Kidney capillary endothelial cell (primary cell): ENCODE measurements at places on chromosomes 2 and 18.

GRCh38 chr2:188277786-188278185 lies 13.9 kb upstream of the GULP1 start:
- no peak for DNase-seq

DNA sequence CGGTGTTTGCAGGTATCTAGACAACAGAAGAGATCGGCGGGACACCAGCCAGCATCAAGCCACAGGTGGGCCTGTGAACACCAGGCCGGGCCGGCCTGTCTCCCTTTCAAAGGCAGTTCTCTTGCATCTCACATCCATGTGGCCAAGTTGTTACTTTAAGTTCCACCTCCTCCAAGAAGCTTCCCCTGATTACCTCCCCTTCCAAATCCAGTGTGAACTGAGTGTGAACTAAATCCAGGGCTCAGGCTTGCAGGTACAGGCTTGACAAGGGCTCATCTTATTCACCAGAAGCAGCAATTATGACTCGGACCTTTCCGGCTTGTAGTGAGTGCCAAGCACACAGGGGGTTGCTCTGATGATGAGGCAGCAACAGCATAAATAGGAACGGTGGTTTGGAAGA lies 3.9 kb downstream of the CRACDL start:
- DNase-seq = no peak

DNA sequence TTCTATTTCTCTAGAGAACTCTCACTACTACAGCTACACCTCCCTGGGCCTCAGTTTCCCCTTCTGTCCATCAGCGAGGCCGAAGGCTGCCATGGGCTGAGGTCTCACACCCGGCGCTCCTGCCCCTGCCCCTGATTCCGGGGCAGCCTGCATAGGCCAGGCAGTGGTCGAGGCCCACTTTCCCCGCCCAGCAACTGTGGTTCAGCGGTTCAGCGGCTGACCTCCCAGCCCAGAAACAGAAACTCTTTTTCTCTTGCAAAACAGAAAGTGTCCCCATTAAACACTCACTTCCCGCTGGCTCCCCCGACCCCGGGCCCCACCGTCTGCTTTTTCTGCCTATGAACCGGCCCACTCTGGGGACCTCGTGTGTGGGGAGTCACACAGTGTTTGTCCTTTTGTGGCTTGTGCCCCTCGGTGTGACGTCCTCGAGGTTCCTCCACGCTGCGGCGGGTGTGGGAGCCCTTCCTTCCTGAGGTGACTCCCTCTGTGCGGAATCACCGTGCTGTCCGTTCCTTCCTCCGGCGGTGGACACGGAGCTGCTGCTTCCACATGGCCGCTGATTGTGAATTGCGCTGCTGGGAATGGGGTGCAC lies 16.0 kb downstream of the PDCD1 start:
- peak; percentile 10 for DNase-seq

DNA sequence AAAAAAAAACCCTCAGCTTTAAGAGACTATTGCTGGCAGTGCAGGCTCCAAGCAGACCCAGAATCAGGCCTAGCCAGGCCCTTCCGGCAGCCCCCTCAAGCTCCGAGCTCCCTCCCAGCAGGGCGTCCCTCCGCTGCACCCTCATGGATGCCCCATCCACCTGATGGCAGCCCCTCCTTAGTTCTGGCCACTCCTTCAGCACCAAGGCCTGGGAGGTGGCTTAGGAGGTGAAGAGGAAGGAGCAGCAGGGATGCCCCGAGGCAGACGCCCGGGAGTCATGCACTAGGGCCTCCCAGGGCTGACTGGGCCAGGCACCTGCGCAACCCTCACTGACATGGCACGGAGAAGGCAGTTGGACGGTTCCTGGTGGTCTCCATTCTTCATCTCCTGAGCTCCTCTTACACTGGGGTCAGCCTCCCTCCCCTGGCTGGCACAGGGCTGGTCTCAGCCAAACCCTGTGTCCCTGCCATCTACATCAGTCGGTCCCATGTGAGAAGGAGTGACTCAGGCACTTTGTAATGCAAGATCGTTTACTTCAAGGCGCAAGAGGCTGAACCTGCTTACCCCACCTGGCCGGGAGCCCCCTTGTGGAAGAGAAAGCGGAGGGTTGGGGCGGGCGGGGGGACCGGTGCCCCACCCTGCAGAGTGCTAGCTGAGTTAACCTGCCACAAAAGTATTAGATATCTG lies 53.5 kb upstream of the ID2 start:
- no peak for DNase-seq

DNA sequence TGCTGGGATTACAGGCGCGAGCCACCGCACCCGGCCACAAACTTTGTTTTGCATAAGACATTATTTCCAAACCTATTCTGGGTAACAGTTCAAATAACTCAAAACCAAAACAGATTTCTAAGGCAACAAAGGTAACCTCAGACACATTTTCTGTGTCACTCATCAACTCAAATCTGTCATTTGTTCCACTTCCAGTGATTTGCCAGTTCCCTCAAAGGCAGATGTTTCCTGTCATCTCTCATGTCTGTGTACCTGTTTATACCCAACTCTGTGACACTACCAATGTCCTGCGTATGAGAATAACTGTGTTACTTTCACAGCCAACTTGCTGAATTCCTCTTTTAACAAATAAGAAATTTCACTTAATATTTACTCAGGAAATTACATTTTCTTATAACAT lies 54.4 kb downstream of the SCN3A start:
- DNase-seq = no peak

- DNase-seq = no peak
Observed at GRCh38 chr2:103166456-103167324, 404.9 kb downstream of the TMEM182 start.

DNA sequence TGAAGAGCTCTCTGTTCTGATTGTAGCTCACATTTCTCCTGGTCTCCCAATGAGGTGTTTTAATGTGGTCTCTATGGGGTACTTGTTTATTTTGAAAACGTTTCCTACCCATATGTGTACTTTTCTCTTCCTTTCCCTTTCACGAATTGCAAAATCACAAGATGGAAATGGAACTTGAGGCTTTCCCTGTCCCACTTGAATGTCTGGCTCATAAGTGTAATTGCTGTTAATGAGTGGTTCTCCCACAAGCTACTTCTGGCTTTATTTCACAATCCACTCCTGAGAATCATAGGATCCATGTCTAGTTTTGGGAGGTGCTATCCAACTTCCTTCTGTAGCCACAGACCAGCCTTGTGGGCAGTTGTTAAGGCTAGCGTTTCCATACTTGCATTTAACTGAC lies 81.1 kb upstream of the CAVIN2 start:
- DNase-seq = no peak
